ENCODE measurements at places on chromosomes 1 and 21.

GRCh38 chr1:39540504-39541031 is 36.0 kb downstream of the PABPC4 start:
- DNase-seq = no peak

- DNase-seq = no peak
Observed at GRCh38 chr21:39220150-39220549, 36.9 kb upstream of the PSMG1 start.

DNA sequence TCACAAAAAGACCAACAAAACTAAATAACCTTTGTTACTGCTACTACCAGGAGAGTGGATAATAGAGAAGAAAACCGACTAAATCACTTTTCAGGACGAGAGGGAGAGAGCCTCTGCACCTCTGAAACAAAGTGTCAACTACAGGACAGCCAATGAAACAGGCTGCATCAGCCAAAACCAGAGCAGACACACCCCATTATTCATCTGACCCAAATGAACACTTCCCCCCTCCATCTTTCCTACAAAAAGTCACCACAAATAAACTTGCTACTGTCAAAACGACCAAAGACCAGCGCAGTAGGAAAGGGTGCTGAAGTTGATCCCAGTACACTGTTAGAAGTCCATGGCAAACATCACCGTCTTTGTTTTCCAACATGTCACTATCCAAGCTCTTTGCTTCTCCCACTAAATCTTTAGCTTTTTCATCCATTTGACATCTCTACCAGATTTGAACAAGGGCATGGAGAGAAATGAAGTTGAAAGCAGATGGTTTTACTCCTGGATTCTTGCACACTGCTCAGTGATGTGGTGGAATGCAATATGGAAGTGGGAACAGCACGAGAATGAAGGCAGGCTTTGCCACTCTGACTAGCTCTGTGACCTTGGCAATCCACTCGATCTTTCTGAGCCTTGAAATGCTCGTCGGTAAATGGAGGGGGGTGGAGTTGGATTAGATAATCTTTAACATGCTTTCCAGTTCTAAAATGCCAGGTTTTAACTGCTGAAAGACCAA is 20.5 kb downstream of the DSTYK start:
- peak; percentile 58 for DNase-seq

- DNase-seq = no peak
Observed at GRCh38 chr1:44507490-44508396, 102.7 kb downstream of the RNF220 start.
